ENCODE measurements at places on chromosomes 7 and 10.
A peak's percentile ranks its signal among the peaks of the same experiment; 100 is the strongest.

DNA sequence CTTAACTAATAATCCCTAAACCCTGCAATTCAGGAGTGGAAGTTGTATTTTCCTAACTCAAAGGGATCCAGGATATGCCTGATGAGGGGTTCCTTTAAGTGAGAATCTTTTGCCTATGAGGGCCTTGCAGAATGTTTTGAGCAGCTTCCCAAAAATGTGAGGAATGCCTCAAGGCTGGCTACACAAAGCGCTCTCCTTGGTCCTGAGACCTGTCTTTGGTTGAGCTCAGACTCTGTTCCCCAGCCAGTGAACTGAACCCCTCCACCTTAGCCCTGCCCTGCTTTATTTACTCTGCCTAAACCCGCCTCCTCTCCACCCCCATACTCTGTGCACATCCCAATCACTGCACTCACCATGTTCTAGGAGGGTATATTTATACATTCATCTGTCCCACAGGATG, 108.6 kb downstream of the NRCAM start:
- DNase-seq = peak; percentile 82

DNA sequence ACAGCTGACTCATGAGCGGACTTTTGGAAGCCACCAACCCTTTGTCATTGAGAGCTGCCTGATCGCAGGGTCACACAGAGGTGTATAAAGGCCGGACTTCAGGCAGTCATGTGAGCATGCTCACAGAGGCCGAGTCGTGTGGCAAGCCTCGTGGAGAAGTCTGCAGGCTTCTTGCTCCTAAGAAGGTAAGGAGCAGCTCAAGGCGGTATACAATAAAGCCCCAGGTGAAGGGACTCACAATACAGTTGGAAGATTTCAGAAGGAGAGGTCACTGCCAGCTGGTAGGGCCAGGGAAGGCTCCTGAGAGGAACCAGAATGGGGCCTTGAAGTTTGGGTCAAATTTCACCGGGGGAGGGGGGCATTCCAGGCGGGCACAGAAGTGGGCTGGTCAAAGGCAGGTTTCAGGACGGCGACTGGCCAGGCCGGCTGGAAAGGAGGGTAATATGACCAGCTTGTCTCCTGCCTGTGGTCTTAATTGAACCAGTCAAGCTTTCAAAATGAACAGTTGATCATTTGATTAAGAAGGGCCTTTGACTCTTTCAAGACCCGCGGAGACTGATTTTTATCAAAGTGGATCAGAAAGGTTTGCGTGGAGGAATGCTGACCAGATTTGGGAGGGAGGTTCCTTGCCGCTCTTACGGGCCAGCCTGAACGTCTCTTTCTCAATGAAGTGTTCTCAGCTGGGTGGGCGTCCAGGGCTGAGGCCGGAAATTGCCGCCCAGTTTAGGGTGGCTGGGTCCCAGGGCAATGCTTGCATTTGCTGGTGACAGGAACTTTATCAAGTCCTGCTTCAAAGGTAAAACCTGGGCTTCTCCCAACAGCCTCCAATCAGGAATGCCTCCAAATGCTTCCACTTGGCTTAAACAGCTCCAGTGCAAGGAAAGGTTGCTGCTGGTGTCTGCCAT, 178.6 kb downstream of the EMX2 start:
- no peak for DNase-seq

DNA sequence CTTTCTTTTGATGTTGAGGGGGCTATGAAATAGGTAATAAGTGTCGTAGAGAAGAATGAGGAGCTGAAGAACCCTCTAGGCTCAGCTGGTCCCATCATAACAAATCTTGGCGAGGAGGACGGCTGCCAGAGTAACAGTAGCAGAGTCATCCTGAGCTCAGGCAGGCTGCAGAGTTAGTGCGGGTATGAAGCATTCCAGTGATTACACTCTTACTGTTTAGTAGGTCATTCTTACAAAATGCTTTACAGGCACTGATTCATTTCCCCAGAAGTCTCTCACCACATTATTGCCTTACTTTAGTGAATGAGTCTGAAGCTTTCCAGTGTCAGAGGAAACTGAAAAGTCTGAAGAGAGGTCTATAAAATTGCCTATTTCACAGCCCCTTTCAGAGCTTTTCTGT, 43.9 kb upstream of the GPR158 start:
- peak; percentile 45 for DNase-seq

GRCh38 chr10:103802081-103802480, 53.3 kb downstream of the SH3PXD2A start:
- DNase-seq = no peak

GRCh38 chr10:81600185-81600584, 274.8 kb upstream of the NRG3 start:
- peak; percentile 85 for DNase-seq

DNA sequence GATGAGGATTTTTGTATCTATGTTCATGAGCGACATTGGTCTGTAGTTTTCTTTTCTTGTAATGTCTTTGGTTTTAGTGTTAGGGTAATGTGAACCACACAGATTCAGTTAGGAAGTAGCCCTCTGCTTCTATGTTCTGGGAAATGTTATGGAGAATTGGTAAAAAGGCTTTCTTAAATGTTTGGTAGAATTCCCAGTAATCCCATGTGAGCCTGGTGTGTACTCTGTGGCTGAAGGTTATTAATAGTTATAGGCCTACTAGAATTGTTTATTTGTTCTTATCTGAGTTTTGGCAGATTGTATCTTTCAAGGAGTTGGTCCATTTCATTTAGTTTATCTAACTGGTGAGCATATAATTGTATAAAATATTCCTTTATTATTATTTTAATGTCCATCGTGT, 484.6 kb upstream of the GHITM start:
- no peak for DNase-seq

DNA sequence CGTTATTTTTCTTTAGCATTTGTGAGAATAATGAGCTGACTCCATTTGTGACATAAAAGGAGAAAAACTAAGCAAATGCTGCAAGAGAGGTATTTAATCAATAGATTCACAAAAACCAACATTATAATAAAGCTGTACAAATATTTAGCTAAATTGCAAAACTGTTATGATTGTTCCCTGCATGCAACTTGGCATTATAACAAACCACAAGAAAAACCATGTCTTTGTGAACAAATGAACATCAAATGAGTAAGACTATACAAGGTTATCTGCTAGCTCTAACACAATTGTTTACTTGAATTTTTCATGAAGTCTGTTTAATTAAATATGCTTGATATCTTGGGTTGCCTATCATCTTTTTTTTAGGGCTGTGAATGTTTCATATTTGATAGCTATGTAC, 50.8 kb upstream of the PPP1R9A start:
- no peak for DNase-seq

DNA sequence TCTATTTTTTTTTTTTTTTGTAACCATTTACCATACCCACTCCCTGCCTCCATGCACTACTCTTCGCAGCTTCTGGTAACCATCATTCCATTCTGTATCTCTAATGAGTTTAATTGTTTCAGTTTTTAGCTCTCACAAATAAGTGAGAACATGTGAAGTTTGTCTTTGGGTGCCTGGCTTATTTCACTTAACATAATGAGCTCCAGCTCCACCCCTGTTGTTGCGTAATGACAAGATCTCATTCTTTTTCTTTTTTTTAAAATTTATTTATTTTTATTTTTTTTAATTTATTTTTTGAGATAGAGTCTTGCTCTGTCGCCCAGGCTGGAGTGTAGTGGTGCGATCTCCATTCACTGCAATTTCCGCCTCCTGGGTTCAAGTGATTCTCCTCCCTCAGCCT, 142.3 kb upstream of the PCLO start:
- DNase-seq = no peak

- DNase-seq = no peak
These were observed 271.2 kb downstream of the ZEB1 start for GRCh38 chr10:31590023-31590800.

GRCh38 chr10:119368991-119369869, 161.9 kb downstream of the GRK5 start:
- no peak for DNase-seq

- DNase-seq = no peak
These were observed 20.6 kb upstream of the CDCA7L start for GRCh38 chr7:21966271-21966670.

DNA sequence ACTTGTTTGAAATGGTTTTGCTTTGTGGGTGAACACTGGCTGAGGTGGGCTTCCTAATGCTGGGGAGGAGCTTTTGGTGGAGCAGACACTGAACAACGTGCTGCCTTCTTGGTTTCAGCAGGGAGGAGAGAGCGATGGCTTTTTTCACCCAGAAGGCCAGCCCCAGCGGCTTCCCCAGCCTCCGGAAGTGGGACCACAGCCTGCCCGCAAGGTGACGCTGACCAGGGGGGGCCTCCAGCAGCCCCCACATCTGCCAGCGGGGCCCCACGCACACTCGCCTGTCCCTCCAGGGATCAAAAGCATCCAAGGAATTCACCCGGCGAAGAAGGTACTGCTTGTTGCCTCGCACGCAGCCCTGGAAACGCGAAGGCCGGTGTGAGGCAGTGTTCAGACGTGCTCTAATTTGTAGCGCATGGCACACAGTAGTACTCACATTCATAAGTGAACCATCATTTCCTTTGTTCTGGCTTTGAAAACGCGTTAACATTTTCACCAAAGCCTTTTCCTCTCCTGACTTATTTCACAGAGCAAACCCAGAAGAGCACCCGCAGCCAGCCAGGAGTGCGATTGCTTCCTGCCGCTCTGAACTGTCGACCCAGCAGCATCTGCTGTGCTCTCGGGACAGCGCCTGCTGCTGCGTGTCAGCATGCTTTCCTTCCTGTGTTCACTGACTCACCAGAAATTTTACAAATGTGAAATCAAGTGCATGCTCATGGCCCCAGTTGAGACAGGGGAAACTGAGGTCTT, 48.4 kb downstream of the SHH start:
- DNase-seq = peak; percentile 47

Data from cardiac fibroblast (primary cell).